Urinary bladder (tissue), 4 donors: ENCODE measurements at places on chromosomes 2 and 18. TPM values are rescaled to one million over a fixed set of nuclear protein-coding genes. Genes with fewer than 3 reads are reported as not detected.

- no peak for DNase-seq
Observed at GRCh38 chr2:30792521-30792920, 14.7 kb downstream of the CAPN13 start.

DNA sequence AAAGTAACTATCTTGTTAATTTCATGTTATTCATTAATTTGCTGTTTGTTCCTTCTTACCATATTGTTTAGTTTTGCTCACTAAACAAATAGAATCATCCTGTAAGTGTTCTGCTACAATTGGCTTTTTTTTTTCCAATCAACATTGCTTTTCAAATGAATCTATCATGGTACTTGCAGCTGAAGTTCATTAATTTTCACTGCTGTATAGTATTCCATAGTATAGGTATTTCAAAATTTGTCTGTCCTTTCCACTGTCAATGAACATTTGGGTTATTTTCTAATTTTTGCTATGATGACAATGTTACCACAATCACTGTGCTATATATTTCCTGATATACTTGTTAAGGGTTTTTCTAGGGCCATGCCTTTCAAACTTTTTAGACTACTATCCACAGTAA lies 89.0 kb upstream of the LYPD1 start:
- DNase-seq, result no peak

DNA sequence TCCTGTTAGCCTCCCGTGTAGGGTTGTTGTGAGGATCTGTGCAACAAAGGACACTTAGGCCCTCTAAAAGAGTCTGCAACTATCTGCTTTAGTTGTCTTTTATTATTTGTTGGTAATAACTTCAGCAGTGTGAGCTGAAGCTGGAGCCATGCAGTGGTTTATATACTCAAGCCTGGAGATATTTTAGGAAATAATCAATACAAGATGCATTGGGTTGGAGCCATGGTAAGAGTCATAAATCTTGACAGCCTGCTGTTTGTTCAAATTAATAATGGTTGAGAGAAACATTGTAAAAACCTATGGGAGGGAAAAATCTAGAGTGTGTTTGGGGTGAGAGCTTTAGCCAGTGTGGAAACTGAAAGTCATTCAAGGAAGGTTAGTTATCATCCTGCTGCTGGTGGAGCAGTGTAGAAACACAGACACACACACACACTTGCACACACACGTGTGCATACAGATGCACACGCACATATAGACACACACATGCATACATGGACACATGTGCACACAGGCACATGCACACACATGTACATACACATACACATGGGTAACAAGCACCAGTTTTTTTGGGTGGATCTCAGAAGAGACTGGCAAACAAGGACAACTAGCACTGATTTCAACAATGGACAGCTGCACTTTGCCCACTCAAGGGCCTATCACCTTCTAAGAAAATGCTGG lies 51.0 kb downstream of the ACOXL start:
- DNase-seq, result no peak

- DNase-seq, result no peak
Observed at GRCh38 chr2:43268066-43268953, 41.9 kb upstream of the ZFP36L2 start.

DNA sequence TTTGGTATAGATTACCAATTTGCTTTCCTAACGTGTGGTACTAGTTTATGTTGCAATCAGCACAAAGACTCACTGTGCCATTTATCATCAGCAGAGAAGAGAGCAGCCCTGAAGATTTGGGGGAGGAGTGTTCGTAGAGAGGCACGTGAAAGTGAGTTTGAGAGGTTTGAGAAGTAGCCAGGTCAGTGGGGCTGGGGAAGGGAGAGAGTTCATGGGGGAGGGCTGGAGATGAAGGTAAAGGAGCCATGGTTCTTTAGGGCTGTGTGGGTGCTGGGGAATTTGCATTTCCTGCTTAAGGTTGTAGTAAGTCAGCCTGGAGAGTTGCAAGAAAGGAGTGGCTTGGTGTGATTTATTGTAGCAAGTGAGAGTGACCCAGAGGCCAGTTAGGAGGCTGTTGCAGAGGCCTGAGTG lies 172.1 kb downstream of the NEDD4L start:
- DNase-seq, result no peak

Gene ITGAV
- total RNA-seq, result 183 TPM
